Hematopoietic multipotent progenitor cell treated with erythropoietin and hydrocortisone succinate and interleukin-3 and kit ligand, for 6 days (in vitro differentiated cells): ENCODE measurements at places on chromosomes 3 and 15.

GRCh38 chr15:85490856-85491255 is 110.5 kb downstream of the AKAP13 start:
- DNase-seq = no peak

DNA sequence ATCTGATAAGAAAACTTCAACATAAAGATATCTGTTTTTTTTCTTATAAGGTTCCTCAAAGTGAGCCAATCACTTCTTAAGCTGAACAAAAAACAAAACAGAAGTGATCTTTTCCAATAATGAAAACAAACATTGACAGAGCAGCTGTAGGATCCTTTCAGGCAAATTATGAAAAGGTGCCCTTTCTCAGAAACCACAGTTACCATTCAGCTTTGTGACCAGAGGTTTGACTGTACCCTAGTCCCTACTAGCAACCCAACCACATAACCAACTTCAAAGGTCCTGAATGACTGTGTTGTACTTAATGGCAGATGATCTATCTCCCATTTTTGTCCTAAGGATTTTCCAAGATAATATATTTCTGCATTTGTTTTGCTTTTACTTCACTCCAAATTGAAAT is 39.4 kb upstream of the CCR2 start:
- peak; percentile 21 for DNase-seq

- DNase-seq = no peak
Observed at GRCh38 chr3:128007033-128007424, 45.2 kb upstream of the SEC61A1 start.

DNA sequence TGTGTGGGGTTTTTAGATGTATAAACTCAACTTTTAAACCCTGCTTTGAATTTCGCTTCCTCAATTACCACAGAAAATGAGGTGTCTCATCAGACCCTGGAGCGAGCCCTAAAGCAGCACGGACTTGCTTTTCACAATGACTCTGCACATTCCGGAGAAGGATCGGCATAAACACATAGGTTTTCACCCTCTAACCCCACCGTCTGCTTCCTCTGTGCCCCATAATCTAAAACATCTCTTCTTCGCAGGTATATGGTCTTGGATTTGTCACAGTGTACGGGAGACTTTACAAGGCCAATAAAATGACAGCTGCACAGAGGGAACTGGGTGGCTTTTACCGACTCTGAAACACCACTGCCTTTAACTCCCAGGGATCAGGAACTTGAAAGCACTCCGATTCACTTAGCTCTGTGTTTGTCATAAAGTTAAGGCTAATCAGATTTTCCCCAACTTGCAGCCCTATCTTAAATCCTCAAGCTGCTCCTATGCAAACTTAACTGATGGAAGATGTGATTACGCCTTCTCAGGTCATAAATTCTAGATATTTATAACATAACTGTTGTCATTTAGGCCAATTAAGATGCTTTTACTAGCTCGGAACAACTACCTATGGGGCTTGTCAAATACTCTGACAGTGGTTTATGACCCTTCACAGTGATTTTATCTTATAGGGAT is 133.4 kb upstream of the WNT5A start:
- DNase-seq = no peak

DNA sequence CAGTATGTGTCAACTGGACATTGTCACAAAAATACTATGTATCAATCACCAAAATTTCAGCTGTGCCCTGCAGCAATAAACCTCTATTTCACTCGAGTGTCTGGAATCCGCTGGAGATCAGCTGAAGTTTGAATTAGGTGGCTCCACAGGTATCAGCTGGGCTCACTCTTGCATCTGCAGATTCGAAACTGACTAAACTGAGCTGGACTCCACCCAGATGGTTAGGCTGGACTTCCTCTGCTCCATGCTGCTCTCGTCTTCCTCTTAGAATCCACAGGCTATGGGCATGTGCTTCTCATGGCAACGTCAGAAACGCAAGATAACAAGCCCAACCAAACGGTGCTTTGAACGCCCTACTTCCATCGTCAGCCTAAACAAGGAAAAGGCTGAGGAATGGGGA is 565.3 kb upstream of the ROBO2 start:
- DNase-seq = no peak

- DNase-seq = peak; percentile 75
Observed at GRCh38 chr3:10547841-10548783, 42.7 kb upstream of the ATP2B2 start.

DNA sequence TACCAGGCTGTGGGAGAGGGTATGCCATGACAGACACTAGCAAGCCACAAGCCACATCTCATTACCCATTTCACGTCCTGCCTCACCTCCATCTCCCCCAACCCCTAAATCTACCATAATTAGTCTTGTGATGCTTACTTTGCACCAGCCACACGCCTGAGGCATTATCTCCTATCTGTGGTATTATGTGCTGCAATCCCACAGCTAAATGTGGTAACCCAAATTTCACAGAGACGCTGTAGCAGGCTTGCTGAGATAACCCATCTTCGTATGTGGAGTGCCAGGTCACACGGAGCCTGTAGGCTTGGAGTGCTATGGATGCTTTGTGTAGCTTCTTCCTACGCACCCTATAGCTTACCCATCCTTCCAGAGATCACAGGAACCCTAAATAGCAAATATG is 256.7 kb upstream of the KCNH8 start:
- peak; percentile 76 for DNase-seq

DNA sequence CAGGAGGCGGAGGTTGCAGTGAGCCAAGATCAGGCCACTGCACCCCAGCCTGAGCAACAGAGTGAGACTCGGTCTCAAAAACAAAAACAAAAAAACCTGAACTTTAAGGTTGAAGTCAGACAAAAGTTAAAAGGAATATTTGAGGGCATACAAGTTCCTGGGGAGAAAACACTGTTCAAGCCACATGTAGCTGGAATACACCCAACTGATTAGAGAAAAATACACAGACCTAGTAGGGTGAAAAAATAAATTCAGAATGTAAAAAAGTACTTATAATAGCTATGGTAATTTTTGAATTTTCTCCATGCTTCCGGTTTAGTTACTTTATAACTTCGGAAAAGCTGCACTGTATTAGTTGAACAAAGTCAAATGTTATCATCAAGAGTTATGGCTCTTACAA is 42.6 kb upstream of the SNTN start:
- no peak for DNase-seq
